ENCODE measurements at places on chromosomes 5 and 9.
A peak's percentile ranks its signal among the peaks of the same experiment; 100 is the strongest.

DNA sequence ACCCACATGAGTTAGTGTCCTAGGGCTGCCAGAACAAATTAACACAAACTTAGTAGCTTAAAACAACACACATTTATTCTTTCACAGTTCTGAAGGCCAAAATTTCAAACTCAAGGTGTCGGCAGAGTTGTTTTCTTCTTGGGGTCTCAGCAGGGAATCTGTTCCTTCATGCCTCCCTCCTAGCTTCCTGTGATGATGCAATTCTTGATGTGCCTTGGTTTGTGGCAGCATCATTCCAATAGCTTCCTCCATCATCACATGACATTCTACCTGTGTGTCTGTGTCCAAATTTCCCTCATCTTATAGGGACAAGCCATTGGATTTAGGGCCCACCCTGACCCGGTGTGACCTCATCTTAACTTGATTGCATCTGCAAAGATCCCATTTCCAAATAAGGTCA lies 12.2 kb upstream of the SLC25A48 start:
- DNase-seq = no peak

DNA sequence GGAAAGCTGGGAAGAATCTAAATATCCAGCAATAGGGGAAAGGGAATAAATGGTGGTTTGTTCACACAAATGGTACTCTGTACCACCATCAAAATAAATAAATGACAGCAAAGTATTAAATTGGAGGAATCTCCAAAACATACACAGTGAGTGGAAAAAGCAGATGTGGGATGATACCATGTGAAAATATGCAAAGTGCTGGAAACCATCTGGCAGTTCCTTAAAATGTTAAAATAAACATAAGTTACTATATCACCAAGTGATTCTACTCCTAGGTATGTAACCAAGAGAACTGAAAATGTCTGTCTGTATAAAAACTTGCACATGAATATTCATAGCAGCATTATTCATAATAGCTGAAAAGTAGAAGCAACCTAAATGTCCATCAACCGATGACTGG lies 41.9 kb upstream of the TEX48 start:
- DNase-seq = no peak

DNA sequence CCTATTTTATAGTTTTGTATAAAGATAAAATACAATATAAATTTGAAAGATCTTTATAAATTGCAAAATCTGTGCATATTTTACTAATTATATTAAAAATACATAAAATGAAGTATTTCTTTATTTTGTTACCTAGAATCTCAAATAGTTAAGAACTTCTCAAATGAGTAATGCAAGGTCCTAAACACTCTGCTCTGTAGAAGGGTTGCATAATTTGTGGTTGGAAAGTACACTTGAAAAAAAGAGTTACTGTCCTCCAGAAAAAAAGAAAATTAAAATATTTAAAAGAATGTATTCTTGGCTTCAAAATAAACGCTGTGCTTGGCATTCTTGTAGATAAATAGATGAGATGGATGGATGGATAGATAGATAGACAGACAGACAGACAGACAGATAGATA lies 428.8 kb upstream of the CDH6 start:
- DNase-seq = no peak

DNA sequence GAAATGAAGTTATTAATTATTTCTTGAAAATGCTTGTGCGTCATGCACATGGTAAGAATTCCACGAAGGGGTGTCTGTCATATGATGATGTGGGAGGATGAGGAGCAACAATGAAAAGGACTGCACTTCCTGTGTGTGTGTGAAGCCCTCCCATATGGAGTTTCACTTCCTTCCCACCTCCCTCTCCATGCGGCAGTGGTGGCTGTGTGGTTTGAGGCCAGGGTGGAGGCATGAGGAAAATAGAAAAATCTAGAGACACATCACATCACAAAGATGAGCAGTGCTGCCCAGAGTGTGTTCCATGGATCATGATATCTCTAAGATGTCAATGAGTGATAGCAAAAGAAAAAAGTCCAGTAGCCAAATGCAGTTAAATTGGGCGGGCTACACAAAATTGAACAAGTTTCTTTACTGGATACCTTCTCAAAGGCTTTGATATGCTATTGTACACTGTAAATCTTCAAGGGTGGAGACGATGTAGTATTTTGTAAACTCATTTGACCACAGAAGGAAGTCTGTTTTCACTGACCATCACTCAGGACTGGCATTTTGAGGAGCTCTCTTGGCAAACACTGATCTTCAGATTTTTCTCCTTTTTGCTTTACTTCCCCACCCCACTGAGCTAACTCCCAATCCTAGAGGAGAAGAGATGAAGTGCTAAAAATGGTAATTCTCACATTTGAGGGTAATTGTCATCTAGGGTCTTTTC lies 55.7 kb upstream of the EQTN start:
- no peak for DNase-seq

DNA sequence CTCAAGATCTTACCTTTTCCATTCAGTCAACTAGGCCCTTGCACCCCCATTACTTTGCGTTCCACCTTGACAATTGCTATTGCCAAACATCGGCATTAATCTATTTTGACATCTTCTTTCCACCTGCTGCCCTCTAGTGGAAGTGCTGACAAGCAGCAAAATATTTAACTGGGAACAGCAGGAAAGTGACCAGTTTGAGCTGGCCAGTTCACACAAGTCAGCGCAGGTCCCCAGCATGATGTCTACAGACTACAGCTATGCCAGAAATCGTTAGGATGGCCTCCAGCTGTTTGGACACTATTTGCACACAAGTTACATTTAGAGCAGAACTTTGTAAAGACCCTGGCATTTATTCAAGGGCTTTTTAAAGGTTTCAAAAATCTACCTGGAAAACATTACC lies 160.1 kb downstream of the GHR start:
- DNase-seq = peak; percentile 18

DNA sequence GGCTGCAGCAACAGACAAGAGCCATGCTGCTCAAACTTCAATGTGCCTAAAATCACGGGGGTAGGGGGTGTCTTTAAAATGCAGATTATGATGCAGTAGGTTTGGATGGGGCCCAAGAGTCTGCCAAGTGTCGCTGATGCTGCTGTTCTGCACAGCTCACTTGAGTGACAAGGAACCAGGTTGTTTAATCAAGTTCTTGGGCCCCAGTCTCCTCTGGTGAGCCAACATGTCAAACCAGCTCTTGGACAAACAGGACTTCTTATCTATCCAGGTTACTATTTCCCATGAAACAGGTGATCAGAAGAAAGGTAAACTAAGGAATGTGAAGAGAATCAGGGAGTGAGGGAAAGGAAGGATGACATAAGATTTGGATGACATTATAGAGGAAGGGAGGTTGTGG lies 78.0 kb downstream of the APBA1 start:
- DNase-seq = no peak

DNA sequence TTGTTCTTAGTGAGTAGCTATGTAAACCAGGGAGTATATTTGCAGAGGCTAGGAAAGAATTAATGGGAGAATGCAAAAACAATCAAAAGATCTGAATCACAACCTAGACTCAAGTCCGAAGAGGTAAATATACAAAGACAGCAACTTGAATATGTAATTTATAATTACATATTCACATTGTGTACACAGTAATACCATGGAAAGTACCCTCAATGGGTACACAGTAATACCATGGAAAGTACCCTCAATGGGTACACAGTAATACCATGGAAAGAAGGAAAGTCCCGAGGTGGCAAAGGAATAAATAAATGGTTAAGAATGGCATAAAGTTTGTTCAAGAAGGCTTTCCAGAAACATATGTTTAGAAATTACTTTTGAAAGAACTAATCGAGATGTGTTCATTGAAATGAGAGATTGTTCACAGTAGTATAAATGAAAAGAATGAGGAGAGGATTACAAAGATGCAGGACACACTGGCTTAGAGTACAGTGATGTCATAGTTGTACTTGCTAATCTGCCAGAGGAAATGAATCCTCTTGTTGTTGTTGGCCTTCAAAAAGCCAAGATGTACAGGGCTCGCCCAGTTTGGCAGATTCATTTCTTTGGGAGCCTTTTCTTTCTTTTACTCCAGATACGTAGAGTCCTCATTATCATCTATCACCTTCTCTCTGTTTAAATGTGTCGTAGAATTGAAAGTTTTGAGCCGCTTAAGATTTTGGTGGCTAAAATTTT lies 116.0 kb downstream of the UNC13B start:
- no peak for DNase-seq

GRCh38 chr5:137199201-137199600 lies 299.9 kb downstream of the SPOCK1 start:
- no peak for DNase-seq

DNA sequence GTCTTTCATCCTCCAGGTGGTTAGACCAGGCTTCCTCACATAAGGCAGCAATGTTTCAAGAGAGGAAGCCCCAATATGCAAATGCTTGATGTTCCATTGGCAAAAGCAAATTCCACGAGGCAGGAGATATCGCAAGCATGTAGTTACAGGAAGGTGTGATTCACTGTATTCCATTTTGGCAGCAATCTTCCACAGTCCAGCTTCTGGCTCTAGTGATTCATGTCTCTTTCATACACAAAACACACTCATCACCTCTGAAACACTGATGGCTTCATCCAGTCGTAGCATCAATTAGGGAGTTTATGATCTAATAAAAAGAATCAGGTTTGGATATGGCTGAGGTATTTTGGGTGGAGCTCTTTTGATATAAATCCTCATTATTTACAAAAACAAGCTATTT lies 552.2 kb upstream of the RIOK2 start:
- no peak for DNase-seq

GRCh38 chr9:31639451-31639850 lies 745.0 kb upstream of the ACO1 start:
- no peak for DNase-seq

DNA sequence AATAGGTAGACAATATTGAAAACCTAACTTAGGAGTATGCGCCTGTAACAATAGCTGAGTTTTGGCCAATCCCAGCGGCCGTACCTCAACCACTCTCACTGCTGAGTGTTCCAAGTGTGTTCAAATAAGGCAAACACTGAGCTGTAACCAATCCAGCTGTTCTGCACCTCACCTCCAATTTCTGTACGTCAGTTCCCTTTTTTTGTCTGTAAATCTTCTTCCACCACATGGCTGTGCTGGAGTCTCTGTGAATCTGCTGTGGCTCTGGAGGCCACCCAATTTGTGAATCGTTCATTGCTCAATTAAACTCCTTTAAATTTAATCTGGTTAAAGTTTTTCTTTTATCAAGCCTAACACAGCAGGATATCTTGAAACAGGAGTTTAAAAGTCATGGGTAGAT lies 116.3 kb downstream of the SLC28A3 start:
- DNase-seq = no peak

- DNase-seq = no peak
Measured at GRCh38 chr5:149260761-149261160, 10.9 kb upstream of the AFAP1L1 start.

- DNase-seq = no peak
Measured at GRCh38 chr9:137669261-137669672, 50.5 kb downstream of the EHMT1 start.

DNA sequence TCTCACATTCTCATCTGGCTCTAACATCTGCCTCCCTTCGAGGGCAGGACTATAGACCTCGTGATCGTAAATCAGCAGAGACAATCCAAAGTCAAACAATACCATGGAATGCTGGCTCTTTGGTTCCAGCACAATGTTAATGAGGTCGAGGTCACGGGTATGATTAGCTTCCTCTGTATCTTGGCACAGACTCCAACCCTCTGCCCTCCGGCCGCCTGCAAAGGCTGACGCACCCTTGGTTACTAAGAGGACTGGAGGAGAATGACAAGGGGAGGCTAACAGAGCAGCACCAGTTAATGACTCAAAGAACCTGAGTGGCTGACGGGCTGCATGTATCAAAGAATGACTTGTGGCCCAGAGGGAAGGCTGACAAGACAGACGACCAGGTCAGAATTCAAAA lies 10.1 kb downstream of the LHFPL2 start:
- no peak for DNase-seq

DNA sequence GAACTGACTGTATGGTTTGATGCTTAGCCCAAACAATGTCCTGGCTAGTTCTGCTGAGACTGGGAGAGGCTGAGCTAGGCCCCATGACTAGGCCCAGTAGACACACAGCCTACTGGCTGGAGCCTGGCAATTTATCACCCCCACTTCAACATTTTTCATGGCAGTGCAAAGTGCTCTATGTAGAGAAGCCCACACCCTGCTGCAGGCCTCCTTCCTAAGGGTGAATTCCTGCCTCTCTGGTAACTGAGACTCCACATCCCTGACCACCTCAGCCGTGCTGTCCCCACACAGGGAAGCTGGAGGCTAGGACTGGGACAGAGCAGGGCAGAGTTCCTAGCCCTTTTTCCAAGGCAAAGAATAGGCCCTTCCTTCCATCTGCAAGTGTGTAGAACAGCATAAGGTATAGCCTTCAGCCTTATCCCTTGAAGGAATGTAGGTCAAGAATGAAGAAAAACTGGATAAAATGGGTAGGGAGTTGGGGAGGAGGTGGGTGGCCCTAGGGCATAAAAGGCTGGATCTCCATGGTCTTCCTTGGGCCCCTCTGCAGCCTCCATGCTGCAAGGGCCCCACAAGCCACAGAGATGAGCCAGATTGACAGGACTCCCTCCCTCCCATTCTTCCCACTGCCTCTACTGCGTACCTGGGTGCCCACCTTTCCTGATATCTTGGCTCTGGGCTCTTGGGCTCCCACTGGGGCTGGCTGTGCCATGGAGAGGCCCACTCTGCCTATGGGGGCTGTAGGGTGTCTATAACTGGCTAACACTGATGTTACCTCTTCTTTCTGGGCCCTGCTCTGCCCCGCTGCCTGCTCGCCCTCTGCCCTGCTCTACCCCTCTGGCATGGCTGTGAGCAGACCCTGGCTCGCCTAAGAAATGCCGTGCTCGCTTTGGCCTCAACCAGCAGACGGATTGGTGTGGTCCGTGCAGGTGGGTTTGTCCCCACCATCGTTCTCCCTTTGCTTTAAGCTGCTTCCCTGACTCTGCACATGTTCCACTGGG lies 29.8 kb downstream of the TCF7 start:
- no peak for DNase-seq

DNA sequence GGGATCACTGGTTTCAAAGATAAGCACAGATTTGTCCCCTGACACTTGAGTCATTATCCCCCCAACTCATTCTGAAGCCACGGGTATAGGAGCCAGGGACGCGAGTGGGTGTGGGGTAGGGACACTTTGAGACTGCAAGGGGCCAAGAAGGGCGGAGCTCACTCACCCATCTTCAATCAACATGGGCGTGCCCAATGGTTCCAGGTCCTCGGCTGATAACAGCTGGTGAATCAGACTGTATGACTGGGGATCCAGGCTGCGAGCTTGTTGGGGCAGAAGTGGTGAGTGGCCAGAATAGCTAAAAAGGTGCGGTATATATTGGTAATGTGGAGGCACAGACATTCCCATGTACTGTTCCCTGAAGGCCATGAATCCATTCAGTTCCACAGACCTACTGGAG lies 30.7 kb upstream of the NR5A1 start:
- no peak for DNase-seq

- DNase-seq = no peak
Measured at GRCh38 chr9:105128908-105129600, 115.4 kb upstream of the SLC44A1 start.

- no peak for DNase-seq
Measured at GRCh38 chr5:37966291-37966690, 126.5 kb upstream of the GDNF start.

DNA sequence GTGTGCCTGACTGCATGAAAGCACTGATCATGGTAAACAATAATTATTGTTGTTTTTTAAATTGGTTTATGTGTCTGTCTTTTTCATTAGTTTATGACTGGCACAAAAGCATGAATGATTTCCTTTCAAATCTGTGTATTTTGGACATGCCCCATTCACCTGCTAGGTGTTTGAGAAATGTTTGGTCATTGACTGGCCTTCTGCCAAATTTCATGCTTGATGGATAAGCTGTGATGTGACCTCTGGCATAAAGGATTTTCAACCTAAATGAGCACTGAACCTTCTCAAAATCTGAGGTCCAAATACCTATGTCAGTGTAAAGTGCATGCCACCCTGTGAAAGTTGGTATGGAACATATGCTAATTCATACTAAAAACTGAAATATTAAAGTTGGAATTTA lies 204.5 kb downstream of the BRINP1 start:
- DNase-seq = no peak

All from NCI-H2171 (cell line).